HCT116 (cell line): ENCODE measurements at places on chromosomes 3 and 15. TPM values are rescaled to one million over a fixed set of nuclear protein-coding genes. Genes with fewer than 3 reads are reported as not detected.

GRCh38 chr15:93706495-93707292 lies 524.7 kb upstream of the MCTP2 start:
- no peak overlapping the region for H3K27ac ChIP-seq
- no peaks in the 10 kb centered on the region for H3K4me1 ChIP-seq

GP5 gene
- 0.15 TPM for total RNA-seq

TICRR gene
- 24.8 TPM for total RNA-seq

GRCh38 chr15:36622197-36622795 lies 42.9 kb downstream of the CDIN1 start:
- no peak for DNase-seq
- H3K27me3 ChIP-seq, result no peaks in the 10 kb centered on the region
- no peak overlapping the region for H3K27ac ChIP-seq
- no peaks in the 10 kb centered on the region for H3K36me3 ChIP-seq
- no peaks in the 10 kb centered on the region for H3K4me1 ChIP-seq
- no peak overlapping the region for H3K4me3 ChIP-seq

GRCh38 chr3:181892848-181893247 lies 181.1 kb downstream of the SOX2 start:
- H3K4me3 ChIP-seq, result no peak overlapping the region
- DNase-seq, result no peak
- no peaks in the 10 kb centered on the region for H3K4me1 ChIP-seq
- no peak overlapping the region for H3K27ac ChIP-seq
- H3K36me3 ChIP-seq, result no peaks in the 10 kb centered on the region

GRCh38 chr3:186236357-186237020 lies 125.5 kb downstream of the DGKG start:
- H3K27ac ChIP-seq, result no peak overlapping the region
- H3K4me3 ChIP-seq, result no peak overlapping the region
- no peaks in the 10 kb centered on the region for H3K4me1 ChIP-seq
- H3K36me3 ChIP-seq, result no peaks in the 10 kb centered on the region
- DNase-seq, result no peak

DNA sequence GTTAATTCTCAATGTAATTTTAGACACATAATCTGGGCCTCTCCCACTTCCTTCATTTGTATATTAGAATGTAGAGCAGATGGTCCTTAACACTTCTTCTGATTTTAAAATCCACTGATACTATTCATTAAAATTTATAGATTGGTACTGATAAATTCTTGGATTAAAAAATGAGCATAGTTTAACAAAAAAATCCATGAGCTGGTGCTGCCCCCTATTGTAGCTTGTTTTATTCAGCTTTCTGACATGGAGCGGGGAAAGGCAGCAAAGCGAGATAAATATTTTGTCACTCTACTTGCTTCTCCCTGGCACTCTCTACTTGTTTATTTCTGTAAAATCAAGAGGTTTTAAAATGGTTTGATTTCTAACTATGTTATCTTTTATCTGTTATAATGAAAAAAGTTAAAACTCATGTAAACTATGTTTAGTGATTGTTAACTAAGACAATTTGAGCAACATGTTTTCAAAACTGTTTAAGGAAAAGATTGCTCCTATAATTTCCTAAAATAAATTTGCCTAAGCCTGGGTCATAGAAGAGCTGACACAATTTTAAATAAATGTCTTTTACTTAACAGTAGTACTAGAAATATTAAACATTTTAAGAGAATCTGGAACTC lies 26.5 kb upstream of the PLOD2 start:
- no peak overlapping the region for H3K27ac ChIP-seq
- no peaks in the 10 kb centered on the region for H3K36me3 ChIP-seq
- no peak overlapping the region for H3K4me3 ChIP-seq
- peaks cover 11% of the 10 kb centered on the region for H3K4me1 ChIP-seq
- DNase-seq, result peak; percentile 29

PRICKLE2 gene
- total RNA-seq, result 0.05 TPM

MESP2 gene
- 0.20 TPM for total RNA-seq

GRCh38 chr3:13162549-13163320 lies 89.5 kb upstream of the IQSEC1 start:
- no peak for DNase-seq
- no peak overlapping the region for H3K27ac ChIP-seq
- H3K4me1 ChIP-seq, result peaks cover 8% of the 10 kb centered on the region
- no peak overlapping the region for H3K4me3 ChIP-seq

DNA sequence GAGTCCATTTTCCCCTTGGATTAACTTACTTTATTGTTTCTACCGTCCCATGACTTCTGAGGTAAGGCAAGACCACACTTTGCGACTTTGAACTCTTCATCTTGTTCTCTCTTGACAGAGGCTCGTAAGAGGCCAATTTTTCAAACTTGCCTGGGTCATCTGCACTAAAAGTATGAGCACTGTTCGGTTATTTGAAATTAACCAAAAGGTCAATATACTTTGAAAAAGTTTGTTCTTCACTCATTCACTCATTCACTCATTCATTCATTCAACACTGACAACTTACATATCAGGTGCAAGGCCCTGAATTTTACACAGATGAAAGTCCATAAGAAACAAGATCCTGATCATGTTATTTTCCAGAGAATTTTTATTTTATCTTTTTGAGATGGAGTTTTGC lies 57.9 kb downstream of the ATP1B3 start:
- peaks cover 31% of the 10 kb centered on the region for H3K4me1 ChIP-seq
- H3K27me3 ChIP-seq, result no peaks in the 10 kb centered on the region
- no peak for DNase-seq
- H3K27ac ChIP-seq, result no peak overlapping the region
